ENCODE measurements at places on chromosomes 2 and 18. TPM values are rescaled to one million over a fixed set of nuclear protein-coding genes. Genes with fewer than 3 reads are reported as not detected.

GRCh38 chr2:16726147-16726546 lies 60.5 kb upstream of the CYRIA start:
- no peak for DNase-seq

DNA sequence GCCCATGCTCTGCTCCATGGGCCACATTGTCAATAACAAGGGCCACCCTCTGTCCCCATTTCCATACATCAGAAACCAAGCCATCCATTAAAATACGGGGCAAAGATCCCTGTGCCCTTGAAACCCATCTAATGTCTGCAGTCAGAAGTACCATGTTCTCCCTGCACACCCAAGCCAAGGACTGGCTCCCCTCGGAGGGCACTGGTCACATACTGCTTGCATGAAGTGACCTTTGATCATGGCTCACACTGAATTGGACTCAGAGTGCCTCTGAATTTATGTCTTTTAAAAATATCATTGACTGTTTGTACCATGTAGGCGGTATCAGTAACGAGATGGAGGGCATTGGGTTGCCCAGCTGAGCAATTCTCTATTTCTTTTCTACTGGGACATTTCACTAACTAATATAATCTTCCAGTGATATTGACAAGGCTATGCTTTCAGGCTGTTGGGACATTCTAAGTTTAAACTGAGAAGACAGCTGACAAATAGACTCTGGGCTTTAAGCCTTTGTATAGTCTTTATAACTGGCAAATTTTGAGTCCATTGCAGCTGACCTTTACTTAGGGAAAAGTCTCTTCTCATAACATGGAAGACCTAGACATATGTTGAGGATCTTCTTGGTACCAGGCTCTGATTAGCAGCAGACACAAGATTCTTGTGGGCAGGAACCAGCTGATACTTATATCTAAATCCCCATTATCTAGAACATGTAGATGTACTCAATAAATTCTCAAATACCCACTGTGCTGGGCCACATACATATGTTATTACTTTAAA lies 214.3 kb downstream of the MYCN start:
- DNase-seq: no peak

DNA sequence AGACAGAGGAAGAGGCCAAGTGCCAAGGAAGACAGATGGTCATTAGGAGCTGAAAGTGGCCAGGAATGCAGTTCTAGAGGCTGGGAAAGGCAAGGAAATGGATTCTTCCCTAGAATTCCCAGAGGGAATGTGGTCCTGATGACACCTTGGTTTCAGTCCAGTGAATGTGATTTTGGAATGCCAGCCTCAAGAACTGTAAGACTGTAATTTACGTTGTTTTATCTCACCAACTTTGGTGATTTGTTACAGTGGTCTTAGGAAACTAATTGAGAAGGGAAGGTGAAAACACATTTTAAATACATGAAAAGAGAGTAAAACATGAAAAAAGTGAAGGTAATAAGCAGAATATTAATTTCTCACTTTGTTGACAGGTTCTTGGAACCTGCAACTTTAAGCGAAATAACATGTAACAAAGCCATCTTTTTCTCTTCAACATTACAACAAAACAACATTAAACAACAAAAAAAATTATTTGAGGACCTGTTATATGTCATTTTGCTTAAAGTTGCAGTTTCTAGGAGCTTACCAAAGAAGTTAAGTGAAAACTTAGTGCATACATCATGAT lies 370.2 kb downstream of the METTL4 start:
- DNase-seq: no peak

DNA sequence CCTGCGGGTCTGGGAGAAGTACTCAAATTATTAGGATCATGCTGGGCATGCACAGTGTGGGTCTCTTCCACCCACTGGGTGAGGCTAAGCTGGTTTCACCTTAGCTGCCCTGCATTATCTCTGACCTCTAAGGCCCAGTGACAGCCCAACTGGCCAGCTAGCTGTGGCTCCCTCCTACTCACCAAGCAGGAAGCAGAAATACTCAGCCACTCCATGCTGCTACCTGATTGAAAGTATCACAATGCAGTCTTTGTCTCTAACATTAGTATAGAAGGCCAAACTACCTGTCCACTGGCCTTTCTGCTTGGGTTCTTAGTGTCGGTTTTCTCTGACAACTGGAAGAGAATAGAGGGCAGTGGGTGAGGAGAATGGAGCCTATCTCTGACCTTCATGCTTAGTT lies 47.3 kb upstream of the RAB27B start:
- DNase-seq: no peak

DNA sequence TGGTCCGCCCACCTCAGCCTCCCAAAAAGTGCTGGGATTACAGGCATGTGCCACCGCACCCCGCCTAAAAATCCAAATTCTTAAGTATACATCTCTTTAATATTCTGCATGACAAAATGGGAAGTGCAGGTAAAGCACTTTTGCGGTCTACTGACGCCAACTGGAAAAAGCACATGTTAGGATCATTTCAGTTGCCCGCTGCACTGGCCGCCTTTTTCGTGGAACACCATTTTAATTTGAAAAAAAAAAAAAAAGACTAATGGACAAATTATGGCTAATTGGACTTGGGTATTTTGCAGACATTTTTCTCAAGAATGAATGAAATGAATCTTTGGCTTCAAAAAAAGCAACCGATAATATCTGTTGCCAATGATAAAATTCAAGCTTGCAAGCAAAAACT lies 129.3 kb upstream of the GPC1 start:
- no peak for DNase-seq

- DNase-seq: no peak
These were observed 159.2 kb downstream of the DTNB start for GRCh38 chr2:25514043-25514637.

- peak; percentile 21 for DNase-seq
These were observed 352.5 kb downstream of the ARHGAP15 start for GRCh38 chr2:143481733-143482132.

- no peak for DNase-seq
These were observed 171.8 kb upstream of the PIK3C3 start for GRCh38 chr18:41783065-41783818.

- DNase-seq: no peak
These were observed 100.2 kb upstream of the ARL5A start for GRCh38 chr2:151928380-151928779.

DNA sequence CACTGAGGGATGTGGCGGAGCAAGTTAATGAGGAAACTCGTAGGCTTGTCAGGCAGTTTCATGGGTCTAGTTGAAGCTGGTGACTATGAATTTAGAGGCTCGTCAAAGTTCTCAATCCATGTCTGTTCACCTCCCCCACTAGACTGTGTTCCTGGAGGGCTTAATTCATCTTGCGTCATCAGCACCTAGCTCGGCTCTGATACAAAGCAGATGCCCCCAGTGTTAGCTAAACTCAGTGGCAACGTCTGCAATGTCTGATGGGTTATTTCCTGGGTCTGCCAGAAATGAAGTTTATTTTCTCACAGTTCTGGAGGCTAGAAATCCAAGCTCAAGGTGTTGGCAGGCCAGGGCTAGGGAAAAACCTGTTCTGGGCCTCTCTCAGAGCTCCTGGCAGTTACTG lies 140.6 kb downstream of the PID1 start:
- DNase-seq: no peak

GRCh38 chr2:136310005-136310495 lies 192.1 kb upstream of the CXCR4 start:
- no peak for DNase-seq

DNA sequence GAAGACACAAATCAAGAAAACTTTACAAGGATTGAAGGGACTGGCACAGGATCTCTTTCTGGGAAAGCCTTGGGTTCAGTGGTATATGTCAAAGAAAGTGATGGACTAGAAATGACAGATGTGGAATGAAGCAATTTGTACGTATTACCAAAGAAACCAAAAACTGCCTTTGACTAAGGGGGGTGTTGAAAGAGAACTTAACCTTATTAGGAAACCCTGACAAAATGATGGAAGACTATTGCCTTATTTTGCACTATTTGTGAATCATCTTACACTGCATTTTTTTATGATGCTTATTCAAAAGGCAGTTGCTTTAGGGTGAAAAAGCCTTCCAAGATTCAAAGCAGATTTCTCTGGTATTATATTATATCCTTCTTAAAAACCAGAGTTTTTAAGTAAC lies 4.0 kb downstream of the TSGA10 start:
- DNase-seq: no peak

GRCh38 chr2:212213191-212213590 lies 325.4 kb downstream of the ERBB4 start:
- no peak for DNase-seq

- DNase-seq: no peak
These were observed 74.1 kb upstream of the MAP4K3 start for GRCh38 chr2:39511219-39511604.

DNA sequence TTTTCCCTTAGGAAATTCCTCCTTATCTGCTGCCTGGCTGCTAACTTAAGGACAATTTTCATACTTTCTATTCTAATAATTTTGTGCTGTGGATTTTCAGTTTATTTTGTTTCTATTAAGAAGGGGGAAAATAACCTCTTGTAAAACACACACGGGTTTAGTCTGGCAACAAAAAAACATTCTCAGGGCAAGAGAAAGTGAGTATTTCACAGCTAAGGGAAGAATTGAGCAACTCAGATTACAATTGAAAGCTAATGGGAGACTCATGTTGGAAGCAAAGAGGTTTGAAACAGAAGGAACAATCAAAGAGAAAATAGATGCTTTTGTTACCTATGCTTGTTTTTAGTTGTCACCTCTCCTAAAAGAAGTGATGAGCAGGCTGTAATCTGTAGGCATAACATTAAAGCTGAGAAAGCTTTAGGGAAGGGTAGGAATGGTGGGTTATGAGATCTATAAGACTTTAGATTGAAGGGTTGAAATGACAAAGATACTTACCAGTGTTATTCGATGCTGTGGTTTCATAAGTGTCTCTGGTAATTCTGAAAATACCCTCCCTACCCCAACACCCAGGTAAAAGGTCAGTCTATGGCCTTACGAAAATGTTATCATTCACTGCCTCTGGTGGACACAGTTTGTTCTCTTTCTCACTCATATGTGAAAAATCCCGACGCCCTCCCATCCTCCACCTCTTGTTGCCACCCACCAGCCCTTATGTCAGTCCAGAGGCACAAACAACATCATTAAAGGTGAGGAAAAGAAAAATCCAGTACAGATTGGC lies 510.9 kb downstream of the TXNL1 start:
- DNase-seq: no peak

- no peak for DNase-seq
These were observed 7.3 kb upstream of the HTR2B start for GRCh38 chr2:231132129-231132528.

- no peak for DNase-seq
These were observed 8.5 kb downstream of the SPEG start for GRCh38 chr2:219443016-219443696.

DNA sequence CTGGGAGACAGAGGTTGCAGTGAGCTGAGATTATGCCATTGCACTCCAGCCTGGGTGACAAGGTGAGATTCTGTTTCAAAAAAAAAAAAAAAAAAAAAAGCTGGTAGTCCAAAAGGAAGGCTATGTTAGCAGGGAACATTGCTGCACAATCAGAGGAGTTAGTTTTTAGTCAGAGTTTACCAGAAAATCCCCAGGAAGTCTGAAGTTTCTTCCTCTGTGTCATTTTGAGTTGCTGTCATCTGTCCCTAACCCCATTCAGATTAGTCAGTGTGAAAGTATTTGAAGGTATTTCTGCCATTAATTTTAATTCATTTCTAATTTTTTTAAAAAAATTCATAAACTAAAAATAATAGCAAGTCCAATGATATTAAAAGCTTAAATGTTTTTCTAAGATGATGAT lies 33.5 kb upstream of the CERS6 start:
- DNase-seq: no peak

- no peak for DNase-seq
These were observed 370.4 kb downstream of the SOCS6 start for GRCh38 chr18:70659036-70659925.

DNA sequence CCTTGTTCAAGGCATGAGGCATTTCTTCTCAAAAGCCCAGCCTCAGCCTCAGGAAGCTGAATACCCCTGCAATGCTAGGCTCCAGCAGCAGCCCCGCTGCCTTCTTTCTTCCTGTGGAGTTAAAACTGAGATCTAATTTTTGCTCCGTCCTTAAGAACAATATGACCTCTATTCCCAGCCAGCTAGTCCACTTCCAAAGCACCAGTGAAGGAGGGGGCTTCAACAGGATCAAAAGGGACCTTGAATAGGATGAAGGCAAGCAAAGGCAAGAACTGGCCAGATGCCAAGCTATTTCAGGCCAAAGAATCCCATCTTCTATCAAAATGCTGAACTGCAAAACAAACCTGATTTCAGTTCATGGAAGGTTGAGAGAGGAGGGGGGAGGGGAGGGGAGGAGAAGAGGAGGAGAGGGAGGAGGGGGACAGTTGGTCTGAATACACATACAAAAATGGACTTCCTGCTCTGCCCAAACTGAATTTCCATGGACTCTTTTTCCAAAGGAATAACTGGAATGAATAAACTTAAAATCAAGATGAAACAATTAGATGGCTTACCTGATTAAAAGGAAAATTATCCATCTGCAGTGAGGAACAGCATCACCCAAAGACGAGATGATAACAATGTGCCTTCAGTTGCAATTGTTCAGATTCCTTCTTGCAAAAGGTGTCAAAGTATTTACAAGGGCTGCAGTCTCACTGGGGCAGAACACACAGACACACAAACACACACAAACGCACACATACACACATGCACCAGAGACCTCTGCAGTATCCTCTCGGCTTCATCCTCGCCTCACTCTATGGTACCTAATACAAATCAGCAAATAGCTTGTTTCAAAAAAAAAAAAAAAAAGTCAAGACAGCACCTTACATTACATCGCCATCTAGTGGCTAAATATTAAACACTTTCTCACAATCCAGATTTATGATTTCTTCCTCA lies at the start of gene SCN1A:
TSS of gene SCN1A (minus strand) at position 804 of the 939 bp plus-strand sequence. CDS start 54,399 bp downstream, outside the sequence.
- no peak for DNase-seq

DNA sequence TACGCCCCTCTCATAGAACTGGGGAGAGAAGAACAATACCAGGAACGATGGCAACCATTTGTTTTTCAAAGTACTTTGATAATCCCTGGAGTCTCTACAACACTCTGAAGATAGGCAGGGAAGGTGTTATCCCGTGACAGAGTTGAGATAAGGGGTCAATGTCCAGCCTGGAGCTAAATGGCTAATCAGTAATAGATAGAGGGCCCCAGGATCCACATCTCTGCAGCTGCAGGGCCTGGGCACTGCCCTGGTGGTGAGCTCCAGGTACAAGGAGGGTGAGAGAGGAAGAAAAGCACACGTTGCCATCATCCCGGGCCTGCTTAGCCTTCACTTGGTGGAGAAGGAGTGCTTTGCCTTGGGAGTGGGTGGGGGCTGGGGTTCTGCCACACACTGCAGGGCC lies 260.6 kb downstream of the PRKCE start:
- DNase-seq: no peak

GRCh38 chr2:168518555-168519066 lies 62.5 kb downstream of the CERS6 start:
- peak; percentile 47 for DNase-seq

- no peak for DNase-seq
These were observed 364.3 kb downstream of the RNF144A start for GRCh38 chr2:7281231-7282201.

Gene EEF1B2
- 675 TPM for total RNA-seq

Gene PNPT1
- 43.2 TPM for total RNA-seq

Gene AQP4
- total RNA-seq: 2.1 TPM

Gene NFU1
- 43.4 TPM for total RNA-seq

Gene PCARE
- not detected for total RNA-seq

Gene PECR
- total RNA-seq: 19.2 TPM

Gene SOX11
- total RNA-seq: 56.5 TPM

Gene HIBCH
- 31.8 TPM for total RNA-seq

Gene RAD51AP2
- total RNA-seq: 0.08 TPM

Gene DLGAP1
- 15.1 TPM for total RNA-seq

Gene MAP3K19
- not detected for total RNA-seq

Gene TMEM182
- total RNA-seq: 3.1 TPM

Gene TM4SF20
- not detected for total RNA-seq

Gene NDUFAF7
- 46.8 TPM for total RNA-seq

Gene SLC25A12
- 9.9 TPM for total RNA-seq

Gene MPPE1
- 22.1 TPM for total RNA-seq

Gene STARD6
- not detected for total RNA-seq

Gene ALLC
- total RNA-seq: not detected

Gene DNAJB2
- total RNA-seq: 26.3 TPM
